Glomerular endothelial cell (primary cell): ENCODE measurements at places on chromosomes 4 and X. TPM values are rescaled to one million over a fixed set of nuclear protein-coding genes. Genes with fewer than 3 reads are reported as not detected.

DNA sequence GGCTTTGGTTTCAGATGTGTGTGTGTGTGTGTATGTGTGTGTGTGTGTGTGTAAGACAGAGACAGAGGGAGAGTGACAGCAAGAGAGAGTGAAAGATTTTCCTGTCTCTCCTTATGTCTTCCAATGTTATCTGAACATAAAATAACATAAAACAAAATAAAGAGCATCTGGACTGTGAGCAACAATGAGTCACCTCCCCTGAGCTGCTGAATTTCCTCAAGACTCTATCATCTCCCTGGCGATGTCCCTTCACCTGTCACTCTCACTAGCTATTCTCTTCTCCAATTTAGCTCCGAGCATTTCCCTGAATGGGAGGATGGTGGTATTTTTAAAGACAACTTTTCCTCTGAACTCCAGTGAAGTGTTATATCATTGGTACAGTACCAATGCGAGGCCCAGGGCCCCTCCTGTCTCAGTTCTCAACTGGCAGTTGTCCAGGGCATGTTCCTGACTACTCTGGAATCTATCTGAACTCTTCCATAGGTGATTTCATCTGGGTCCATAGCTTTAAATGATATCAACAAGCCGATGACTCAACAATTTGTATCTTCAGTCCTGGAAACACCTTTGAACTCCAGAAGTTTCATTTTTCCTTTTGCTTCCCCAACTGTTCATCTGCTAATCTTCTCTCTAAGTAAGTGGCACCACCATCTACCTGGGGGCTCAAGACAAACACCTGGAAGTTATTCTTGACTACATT lies 195.0 kb upstream of the CLNK start:
- no peak for DNase-seq

- DNase-seq: no peak
These were observed 156.9 kb downstream of the NKX6-1 start for GRCh38 chr4:84342161-84342560.

DNA sequence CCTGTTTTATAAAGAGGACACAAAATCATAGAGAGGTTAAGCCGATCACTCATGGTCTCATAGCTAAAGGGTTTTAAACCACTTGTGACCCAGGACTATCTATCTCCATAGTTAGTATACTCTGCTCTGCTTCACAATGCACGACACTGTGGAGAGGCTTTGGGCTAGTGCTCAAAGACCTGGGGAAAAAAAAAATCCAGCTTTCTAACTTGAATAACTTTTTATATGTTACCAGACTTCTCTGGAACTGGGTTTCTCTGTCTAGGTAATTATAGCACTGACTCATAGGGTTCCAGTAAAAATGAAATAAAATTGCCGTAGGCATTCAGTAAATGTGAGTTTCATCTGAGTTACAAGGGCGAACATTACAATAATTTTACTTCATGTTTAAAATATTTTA lies 273.7 kb upstream of the TECRL start:
- no peak for DNase-seq

DNA sequence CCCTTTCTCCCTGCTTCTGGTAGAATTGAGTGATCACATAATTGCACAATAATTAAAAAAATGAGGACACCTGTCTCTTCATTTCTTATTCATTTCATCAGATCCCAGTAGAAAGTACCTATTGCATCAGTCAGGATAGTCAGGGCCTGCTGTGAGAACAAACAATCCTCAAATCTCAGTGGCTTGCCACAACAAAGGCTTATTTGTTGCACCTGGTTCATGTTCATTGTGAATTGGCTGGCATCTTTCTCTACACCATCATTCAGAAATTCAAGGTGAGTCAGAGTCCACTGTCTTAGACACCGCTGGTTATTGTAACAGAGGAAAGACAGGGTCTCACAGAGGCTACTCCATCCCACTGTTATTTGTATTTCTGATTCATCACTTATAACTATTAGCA lies 409.8 kb downstream of the STIM2 start:
- no peak for DNase-seq

DNA sequence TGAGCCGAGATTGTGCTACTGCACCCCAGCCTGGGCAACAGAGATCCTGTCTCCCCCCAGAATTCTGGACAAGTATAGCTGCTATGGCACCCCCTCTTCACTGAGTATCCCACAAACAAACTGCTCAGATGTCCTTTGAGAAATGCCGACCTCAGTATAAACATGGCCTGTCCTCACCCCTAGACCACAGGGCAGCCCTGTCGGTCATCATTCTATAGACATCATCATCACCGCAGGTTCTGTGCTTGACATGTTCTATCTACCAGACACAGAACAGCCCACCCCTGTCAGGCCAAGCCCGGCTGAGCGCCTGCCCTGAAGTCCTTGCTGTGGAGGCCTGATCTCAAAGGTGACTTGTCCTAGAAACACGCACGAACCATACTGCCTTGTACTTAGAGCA lies 232.9 kb downstream of the DHRSX start:
- no peak for DNase-seq

GRCh38 chr4:59704616-59705015 lies 1495.5 kb upstream of the ADGRL3 start:
- no peak for DNase-seq

- DNase-seq: no peak
These were observed 34.5 kb upstream of the NKRF start for GRCh38 chrX:119640731-119641170.

GRCh38 chr4:72768364-72768763 lies 199.3 kb upstream of the ADAMTS3 start:
- DNase-seq: no peak

GRCh38 chr4:48033825-48034413 lies 17.3 kb downstream of the NIPAL1 start:
- no peak for DNase-seq

SYN1 gene
- total RNA-seq: 0.15 and 0.88 TPM in 2 replicates

GRCh38 chr4:6021831-6022606 lies 3.8 kb upstream of the C4orf50 start:
- no peak for DNase-seq

GRCh38 chr4:86500527-86500926 lies 93.6 kb upstream of the PTPN13 start:
- no peak for DNase-seq

- no peak for DNase-seq
These were observed 60.7 kb upstream of the HAND2 start for GRCh38 chr4:173590697-173591096.

- no peak for DNase-seq
These were observed 80.1 kb upstream of the MAML3 start for GRCh38 chr4:140233791-140234696.

SLC9B1 gene
- 0.24 and 0.41 TPM in 2 replicates for total RNA-seq

DNA sequence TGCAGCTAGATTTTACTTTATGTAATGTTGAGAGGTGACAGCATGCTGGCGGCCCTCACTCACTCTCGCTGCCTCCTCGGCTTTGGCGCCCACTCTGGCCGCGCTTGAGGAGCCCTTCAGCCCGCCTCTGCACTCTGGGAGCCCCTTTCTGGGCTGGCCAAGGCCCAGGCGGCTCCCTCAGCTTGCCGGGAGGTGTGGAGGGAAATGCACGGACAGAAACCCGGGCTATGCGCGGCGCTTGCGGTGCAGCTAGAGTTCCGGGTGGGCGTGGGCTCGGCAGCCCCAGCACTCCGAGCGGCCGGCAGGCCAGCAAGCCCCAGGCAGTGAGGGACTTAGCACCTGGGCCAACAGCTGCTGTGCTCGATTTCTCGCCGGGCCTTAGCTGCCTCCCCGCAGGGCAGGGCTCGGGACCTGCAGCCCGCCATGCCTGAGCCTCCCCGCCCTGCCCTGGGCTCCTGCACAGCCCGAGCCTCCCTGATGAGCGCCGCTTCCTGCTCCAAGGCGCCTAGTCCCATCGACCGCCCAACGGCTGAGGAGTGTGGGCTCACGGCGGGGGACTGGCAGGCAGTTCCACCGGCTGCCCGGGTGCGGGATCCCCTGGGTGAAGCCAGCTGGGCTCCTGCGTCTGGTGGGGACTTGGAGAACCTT lies 128.7 kb downstream of the GASK1B start:
- no peak for DNase-seq

DNA sequence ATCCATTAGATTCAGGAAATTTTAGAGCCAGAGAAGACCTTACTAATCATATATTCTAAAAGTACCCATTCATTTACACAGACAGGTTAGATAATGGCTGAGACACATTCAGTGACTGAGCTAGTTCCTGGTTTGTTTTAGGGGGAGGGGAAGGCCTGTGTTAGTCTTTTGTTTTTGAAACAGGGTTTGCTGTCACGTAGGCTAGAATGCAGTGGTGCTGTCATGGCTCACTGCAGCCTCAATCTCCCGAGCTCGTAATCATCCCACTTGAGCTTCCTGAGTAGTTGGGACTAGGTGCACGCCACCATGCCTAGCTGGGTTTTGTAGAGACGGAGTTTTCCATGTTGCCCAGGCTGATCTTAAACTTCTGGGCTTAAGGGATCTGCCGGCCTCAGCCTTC lies 10.1 kb downstream of the RBPJ start:
- DNase-seq: no peak

PRDM5 gene
- 2.5 and 6.9 TPM in 2 replicates for total RNA-seq

- no peak for DNase-seq
These were observed 86.0 kb upstream of the LIMCH1 start for GRCh38 chr4:41451961-41452360.

DNA sequence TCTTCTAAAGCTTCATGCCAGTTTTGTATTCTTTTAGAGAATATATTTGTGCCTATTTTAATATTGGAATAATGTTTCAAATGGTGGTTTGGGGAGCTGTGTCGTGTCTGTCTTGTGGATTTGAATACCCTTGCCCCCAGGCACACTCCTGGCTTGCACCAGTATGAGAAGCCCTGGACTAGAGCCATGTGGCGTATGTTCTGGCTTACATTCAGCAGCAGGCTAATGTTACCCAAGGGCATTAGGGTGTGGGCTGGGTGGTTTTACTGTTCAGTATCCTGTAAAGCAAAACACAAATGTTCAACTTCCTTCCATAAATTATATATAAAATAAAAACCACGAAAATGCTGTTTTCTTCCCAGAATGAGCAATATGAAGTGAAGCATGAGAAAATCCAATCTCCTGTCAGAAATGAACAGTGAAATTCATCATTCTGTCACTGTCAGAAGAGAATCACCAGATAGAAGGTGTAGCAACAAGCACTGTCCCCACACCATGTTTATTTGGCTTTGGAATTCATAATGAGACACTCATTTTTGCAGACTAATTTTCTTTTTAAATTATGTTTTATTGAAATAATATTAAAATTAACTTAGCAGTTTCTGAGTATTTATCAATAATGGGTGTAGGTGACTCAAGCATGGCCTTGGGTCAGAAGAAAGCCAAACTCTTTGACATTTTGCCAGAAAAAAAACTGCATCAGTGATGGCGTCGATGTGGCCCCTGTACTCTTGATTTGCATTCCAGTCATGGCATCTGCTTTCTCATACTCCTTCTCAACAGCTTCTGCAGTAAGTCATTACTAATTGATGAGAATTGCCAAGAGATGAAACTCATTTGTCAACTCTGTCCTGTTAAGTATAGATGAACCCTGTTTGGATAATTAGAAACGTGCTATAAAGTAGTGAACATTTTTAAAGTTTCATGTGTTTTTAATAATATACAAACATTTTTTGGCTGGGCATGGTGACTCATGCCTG lies 43.8 kb downstream of the WWC2 start:
- DNase-seq: no peak

HNRNPDL gene
- total RNA-seq: 127 and 142 TPM in 2 replicates

RBMXL3 gene
- total RNA-seq: not detected in 2 replicates

PPBP gene
- total RNA-seq: 0.70 TPM in 1 of 2 replicates, not detected in the other

NOP14 gene
- total RNA-seq: 30.1 and 33.2 TPM in 2 replicates

DNA sequence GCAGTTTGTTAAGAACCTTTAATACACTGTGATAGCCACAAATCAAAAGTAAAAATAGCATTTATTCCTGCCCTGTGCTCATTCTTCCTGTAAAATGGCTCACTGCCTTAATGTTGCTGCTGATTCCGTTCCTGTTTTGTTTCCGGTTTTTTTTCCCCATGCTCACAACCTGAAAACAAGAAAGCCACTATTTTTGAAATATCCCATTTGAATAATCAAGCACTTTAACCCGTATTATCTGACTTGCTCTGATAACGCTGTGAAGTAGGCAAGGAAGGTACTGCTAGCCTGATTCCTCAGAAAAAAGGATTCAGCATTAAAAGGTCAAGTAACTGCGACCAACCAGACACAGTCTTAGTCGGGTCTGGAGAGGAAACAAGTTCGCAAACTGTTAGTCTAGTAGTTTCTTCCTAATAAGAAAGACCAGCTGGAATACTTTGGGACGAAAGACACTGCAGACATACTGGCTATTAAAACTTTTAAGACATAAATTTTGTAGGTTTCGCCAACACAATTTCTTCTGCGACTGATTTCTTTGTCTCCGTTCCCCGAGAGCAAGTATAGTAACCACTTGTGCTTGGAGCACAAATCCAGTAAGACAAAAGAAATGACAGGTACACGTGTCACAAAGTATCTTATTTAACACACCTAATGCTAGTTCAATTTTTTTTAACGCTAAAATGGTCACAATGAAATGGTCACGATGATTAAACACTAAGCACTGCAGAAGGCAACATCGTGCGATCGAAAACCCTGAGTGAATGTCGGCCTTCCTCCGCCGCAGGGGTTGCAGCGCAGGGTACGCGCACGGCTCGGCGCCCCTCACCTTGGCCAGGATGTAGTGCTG lies 802 bp downstream of the COX18 start:
- no peak for DNase-seq

SOX3 gene
- not detected in 2 replicates for total RNA-seq

DNA sequence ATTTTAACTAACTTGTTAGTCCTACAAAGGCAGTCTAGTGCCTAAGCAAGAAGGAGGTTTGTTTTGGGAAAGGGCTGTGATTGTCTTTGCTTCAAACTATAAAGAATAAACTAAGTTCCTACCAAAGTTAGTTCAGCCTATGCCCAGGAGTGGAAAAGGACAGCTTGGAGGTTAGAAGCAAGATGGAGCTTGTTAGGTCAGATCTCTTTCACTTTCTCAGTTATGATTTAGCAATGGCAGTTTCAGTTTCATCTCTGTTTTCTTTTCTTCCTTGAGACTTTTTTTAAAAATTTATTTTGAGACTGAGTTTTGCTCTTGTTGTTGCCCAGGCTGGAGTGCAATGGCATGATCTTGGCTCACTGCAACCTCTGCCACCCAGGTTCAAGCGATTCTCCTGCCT lies 82.9 kb upstream of the NLGN4X start:
- no peak for DNase-seq

DNA sequence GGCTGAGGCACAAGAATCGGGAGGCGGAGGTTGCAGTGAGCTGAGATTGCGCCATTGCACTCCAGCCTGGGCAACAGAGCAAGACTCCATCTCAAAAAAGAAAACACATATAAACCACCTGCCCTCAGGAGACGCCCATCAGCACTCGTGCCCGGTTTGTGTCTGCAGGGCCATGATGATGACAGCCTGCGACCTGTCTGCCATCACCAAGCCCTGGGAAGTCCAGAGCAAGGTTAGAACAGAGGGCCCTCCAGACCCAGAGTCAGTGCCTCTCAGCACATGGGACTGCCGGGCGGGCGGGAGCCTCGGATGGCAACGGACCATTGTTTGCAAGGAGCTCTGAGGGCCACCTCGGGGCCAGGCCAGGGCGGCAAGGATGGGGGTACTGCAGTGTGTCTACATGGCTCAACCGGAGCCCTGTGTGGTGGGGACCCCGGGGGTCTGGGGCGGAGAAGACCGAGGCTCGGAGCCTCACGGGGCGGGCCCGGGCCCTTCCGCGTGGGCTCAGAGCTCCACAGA lies 9.3 kb downstream of the ATP5ME start:
- DNase-seq: no peak

GRCh38 chr4:111334361-111334760 lies 711.5 kb upstream of the PITX2 start:
- DNase-seq: no peak

FAM241A gene
- total RNA-seq: 14.6 and 15.7 TPM in 2 replicates
